ENCODE measurements at places on chromosomes 12 and 14. TPM values are rescaled to one million over a fixed set of nuclear protein-coding genes. Genes with fewer than 3 reads are reported as not detected.

STAC3 gene
- 1.9 TPM for total RNA-seq

KRT2 gene
- total RNA-seq, result not detected

TSPAN19 gene
- total RNA-seq, result not detected

DNA sequence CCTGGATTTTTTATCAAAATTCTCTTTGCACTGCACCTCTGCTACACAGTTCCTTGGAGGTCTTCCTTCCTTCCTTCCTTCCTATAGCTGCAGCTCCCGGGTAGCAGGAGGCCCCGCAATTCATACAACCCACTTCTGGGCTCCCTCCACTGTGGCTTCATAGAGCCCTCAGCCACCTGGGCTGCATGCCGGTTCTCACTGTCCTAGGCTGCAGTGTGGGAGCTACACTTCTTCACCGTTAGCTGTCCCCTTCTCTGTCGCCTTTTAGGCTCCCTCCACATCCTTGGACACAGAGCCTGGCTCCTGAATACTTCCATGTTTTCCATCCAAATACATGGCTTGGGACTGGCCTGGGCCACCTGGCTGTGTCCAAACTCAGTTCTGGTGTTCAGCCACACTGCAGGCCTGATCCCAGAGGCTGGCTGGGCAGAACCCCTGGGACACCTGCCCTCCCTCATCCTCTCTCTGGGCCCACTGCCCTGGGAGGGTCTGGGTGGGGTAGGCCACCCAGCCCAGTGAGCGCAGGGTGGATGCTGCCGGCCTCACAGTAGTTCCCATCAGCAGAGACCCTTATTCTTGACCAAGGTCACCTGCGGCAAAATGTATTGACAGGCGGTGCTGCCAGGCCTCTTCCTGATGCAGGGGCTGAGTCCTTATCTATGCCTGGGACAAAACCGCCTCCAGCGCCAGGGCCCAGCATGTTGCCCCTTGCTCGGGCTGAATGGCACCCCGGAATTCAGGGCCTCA, 1.7 kb downstream of the SERPINA10 start:
- no peaks in the 10 kb centered on the region for H3K4me1 ChIP-seq
- H3K36me3 ChIP-seq, result no peaks in the 10 kb centered on the region
- no peak for DNase-seq

- H3K27me3 ChIP-seq, result peaks cover 21% of the 10 kb centered on the region
- H3K4me3 ChIP-seq, result no peak overlapping the region
- H3K36me3 ChIP-seq, result no peaks in the 10 kb centered on the region
- no peak overlapping the region for H3K27ac ChIP-seq
These were observed 7.9 kb downstream of the HMGA2 start for GRCh38 chr12:65832217-65832616.

- no peaks in the 10 kb centered on the region for H3K36me3 ChIP-seq
- no peaks in the 10 kb centered on the region for H3K4me1 ChIP-seq
- H3K4me3 ChIP-seq, result no peak overlapping the region
- no peaks in the 10 kb centered on the region for H3K27me3 ChIP-seq
- no peak for DNase-seq
These were observed 129.4 kb downstream of the RPAP3 start for GRCh38 chr12:47576289-47576945.

- H3K4me3 ChIP-seq, result no peak overlapping the region
- H3K27me3 ChIP-seq, result peaks cover 14% of the 10 kb centered on the region
- H3K27ac ChIP-seq, result no peak overlapping the region
- no peaks in the 10 kb centered on the region for H3K36me3 ChIP-seq
- no peaks in the 10 kb centered on the region for H3K4me1 ChIP-seq
These were observed 50.4 kb downstream of the RPH3A start for GRCh38 chr12:112841906-112842305.

DNA sequence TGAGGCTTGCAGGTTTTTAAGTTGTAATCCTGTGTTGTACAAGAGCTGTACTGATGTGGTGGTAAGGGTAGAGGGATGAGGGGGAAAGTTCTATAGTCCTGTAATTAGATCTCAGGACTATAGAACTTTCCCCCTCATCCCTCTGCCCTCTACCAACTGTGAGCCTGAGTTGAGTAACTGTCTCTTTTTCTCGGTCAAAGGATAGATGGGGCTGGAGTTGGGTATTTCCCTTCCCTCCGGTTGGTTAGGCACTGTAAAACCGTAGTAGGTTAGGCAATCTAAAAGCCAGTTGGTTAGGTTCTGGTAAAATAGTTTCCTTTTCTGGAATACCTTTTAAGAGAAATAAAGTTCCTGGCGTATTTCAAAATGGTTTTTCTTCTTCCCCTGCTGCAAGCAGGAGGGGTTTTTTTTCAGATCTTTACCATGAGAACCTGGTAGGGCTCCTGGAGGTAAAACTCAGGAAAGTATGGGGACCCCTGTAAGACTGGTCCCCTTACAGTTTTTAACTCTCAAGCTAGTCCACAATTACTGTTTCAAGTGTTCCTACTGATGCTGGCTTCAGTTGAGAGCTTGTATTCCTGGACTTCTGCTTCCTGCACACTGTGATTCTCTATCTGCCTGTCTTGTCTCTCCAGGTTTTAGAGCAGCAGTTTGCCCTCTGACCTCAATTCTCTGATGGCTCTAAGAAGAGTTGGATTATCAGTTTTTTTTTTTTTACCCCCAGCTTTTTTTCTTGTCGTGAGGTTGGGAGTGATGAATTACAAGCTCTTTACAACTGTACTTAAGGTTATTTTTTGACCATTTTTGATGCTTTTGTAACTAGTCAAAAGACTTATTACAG, 58.7 kb downstream of the FUT8 start:
- no peak for DNase-seq
- no peaks in the 10 kb centered on the region for H3K27me3 ChIP-seq
- no peak overlapping the region for H3K4me3 ChIP-seq
- no peaks in the 10 kb centered on the region for H3K36me3 ChIP-seq

- H3K4me1 ChIP-seq, result peaks cover 82% of the 10 kb centered on the region
- no peaks in the 10 kb centered on the region for H3K27me3 ChIP-seq
- no peaks in the 10 kb centered on the region for H3K36me3 ChIP-seq
- H3K27ac ChIP-seq, result peak overlapping the region; percentile 89
These were observed 1.4 kb downstream of the TNS2 start for GRCh38 chr12:53051058-53051880.

- no peak overlapping the region for H3K27ac ChIP-seq
- H3K27me3 ChIP-seq, result no peaks in the 10 kb centered on the region
- no peak overlapping the region for H3K4me3 ChIP-seq
- DNase-seq, result no peak
These were observed 55.2 kb upstream of the RIN3 start for GRCh38 chr14:92458136-92459029.

DNA sequence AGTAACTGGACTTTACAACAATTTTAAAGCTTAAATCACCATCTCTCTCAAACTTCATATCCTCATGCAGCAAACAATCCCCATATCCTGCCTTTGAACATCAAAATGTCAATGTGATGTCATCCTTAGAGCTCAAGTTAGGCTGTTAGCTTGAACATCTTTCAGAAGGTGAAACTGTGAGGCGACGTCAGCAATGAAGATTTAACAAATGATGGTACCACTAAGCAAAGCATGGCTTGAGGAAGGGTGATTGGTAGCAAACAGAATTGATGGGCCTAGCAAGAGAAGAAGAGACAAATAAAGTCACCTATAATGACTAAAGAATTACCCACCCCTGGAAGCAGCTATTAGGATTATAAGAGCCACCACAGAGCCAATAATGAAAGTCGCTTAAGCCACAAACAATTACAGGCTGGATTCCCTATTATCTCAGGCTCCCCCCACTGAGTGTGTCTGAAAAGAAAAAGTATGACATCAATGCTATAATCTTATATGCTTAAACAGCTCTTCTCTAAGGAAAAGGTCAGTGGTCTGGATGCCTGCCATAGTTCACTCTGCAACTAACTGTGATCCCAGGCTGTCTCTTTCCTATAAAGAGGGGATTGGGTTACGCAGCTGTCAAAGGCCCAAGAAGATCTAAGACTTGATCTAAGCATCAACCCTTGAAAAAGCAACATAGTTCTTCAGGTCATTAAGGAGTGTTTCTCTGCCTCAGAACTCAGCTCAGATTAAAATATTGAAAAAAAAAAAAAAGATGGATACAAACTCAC, 18.1 kb downstream of the EGLN3 start:
- H3K36me3 ChIP-seq, result no peaks in the 10 kb centered on the region
- DNase-seq, result no peak
- H3K27ac ChIP-seq, result no peak overlapping the region
- no peaks in the 10 kb centered on the region for H3K27me3 ChIP-seq
- no peak overlapping the region for H3K4me3 ChIP-seq

DNA sequence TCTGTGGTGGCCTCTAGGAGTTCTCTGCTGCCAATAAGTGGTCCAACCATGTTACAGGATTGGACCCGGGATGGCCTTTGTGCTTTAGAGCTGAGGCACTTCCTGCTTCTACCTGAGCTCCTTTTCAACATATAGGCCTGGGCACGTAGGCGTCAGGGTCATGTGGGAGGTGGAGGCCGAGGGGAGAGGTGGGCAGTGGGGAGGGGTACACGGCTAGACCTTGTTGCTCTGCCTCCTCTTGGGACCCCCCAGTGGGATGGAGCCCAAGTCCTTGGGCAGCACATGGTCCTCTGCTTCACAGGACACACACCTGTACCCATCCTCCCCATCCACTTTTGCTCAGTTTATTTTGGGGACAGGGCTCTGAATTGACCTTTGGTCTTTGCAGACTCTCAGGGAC, 7.4 kb downstream of the RBP5 start:
- no peak overlapping the region for H3K4me3 ChIP-seq
- no peak overlapping the region for H3K27ac ChIP-seq
- H3K36me3 ChIP-seq, result no peaks in the 10 kb centered on the region
- no peaks in the 10 kb centered on the region for H3K27me3 ChIP-seq
- H3K4me1 ChIP-seq, result no peaks in the 10 kb centered on the region

- DNase-seq, result no peak
- no peaks in the 10 kb centered on the region for H3K36me3 ChIP-seq
- H3K27me3 ChIP-seq, result peaks cover 4% of the 10 kb centered on the region
- no peak overlapping the region for H3K27ac ChIP-seq
- H3K4me1 ChIP-seq, result no peaks in the 10 kb centered on the region
These were observed 61.4 kb upstream of the PCED1B start for GRCh38 chr12:47017901-47018475.

Measured in transverse colon (tissue), 4 donors.